ENCODE measurements at places on chromosomes 4 and X.

DNA sequence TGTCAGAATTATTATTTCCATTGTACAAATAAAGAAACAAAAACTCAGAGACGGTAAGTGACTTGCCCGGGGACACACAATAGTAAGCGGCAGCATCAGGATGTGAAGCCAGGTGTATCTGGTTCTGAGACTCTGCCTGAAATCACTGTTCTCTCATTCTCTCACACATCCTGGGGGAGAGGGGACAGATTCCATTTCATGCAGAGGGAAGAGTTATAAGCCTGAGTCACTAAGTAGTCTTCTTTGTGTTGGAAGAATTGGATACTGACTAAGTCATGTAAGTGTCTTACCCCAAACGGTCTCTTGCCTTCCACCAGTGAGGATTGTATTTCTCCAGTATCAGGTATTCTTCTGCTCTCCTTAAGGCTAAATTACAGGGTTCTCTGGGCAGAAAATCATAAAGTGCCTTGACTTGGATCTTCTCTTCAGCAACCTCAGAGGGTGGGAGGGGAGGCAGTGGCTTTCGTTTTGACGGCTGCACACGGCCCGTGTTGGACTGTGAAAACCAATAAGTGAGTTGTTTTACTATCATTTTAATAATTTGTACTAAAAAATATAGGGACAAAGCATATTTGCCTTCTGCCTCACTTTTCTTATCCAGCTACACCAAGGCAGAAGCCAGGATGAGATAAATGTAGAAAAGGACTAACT lies 21.9 kb downstream of the TXK start:
- no peaks in the 10 kb centered on the region for H3K27me3 ChIP-seq
- H3K36me3 ChIP-seq = no peaks in the 10 kb centered on the region
- no peaks in the 10 kb centered on the region for H3K4me1 ChIP-seq
- H3K27ac ChIP-seq = no peak overlapping the region
- DNase-seq = no peak
- no peak overlapping the region for H3K4me3 ChIP-seq

DNA sequence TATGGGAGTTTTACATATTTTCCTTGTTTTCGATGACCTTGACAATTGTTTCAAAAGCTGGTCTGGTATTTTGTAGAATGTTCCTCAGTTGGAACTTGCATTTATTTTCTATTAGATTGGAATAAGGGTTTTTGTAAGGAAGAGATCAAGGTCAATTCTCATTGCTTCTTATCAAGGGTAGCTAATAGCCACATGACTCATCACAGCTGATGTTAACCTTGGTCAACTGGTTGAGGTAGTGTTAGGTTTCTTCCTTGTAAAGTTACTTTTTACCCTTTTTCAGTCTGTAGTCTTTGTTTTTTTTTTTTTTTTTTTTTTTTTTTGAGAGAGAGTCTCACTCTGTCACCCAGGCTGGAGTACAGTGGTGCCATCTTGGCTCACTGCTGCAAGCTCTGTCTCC lies 257.2 kb downstream of the SNCA start:
- DNase-seq = no peak

GRCh38 chr4:142404191-142404611 lies 441.9 kb downstream of the INPP4B start:
- peaks cover 74% of the 10 kb centered on the region for H3K4me1 ChIP-seq
- peak; percentile 82 for DNase-seq
- H3K36me3 ChIP-seq = no peaks in the 10 kb centered on the region
- peak overlapping the region; percentile 88 for H3K27ac ChIP-seq

DNA sequence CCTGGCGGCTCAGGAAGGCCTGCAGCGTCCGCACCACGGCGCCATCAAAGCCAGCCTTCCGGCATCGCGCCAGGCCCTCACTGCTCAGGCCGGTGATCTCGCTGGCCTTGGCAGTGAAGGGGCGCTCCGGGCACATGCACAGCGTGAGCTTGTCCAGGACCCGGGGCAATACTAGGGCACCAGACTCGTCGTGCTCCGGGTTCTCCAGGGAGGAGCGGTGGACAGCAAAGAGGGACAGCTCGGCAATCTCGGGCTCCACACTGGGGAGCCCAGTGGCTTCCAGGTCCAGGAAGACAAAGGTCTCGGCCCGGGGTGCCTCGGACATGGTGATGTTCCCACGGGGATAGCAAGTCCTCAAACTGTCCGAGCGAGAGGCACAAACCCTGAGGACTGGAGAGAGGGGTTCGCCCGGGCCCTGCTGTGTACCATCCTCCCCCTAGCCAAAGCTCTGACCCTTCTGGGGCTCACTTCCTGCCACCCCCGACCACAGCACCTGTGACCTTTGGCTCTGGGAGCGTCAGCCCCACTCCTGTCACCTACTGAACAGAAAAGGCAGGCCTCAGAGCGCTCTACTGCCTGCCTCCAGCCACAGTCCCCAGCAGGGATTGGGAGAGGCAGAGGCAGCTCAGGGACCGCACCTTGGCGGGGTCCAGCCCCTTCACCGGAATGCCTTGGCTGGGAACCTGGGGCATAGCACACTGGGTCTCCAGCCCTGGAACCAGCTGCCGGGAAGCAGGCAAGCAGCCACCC lies 575 bp downstream of the TREX2 start:
- DNase-seq = no peak
- H3K36me3 ChIP-seq = no peaks in the 10 kb centered on the region
- no peaks in the 10 kb centered on the region for H3K27me3 ChIP-seq
- peaks cover 7% of the 10 kb centered on the region for H3K4me1 ChIP-seq

DNA sequence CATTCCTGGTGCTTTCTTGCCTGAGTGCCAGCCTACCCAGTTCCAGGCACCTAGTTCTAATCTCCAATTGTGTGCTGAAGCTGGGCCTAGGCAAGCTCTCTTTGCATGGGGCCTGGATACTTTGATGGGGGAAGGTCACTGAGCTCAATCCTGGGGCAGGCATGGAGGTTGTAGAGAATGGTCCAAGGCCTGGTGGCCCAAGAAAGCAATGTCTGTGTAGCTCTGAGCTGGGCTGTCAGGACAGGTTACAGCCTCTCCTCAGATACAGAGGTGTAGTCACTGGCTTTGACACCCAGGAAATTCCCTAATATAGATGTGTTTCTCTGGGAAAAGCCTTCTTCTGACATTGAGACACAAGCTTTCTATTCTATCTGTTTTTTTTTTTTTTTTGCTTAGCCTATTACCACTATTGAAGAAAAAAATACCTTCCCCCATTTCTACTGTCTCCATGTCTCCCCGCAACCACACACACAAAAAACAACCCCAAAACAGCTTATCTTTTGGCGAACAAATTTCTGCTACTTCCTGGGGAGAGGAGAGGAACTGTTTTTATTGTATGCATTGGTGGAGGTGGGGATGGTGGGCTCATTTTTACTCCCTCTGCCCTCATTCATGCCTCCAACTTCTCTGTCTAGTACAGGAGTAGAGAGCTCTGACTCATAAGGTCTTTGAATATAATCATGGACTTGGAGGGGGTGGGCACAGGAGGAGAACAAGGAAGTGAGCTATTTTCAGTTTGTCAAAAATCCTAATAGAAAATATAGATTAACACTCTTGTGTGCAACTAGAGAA lies 66.7 kb upstream of the DHX15 start:
- H3K4me3 ChIP-seq = no peak overlapping the region
- no peak for DNase-seq
- H3K36me3 ChIP-seq = no peaks in the 10 kb centered on the region
- H3K27me3 ChIP-seq = no peaks in the 10 kb centered on the region
- no peaks in the 10 kb centered on the region for H3K4me1 ChIP-seq

DNA sequence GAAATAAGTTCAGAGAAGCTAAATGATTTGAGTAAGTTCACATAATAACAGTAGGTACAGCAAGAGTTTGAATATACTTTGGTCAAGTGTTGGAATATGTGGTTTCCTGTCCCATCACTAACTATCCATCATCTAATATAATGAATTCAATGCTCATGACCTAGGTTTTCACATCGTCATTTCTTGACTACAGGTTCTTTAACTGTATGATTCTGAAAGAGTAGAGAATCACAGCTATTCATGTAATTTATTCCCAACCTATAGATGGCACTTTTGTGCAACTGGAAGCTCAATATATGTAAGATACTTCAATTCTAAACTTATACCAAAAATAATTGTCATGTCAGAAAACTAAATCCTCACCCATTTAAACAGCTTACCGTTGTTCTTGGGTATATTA lies 53.1 kb downstream of the TIGD2 start:
- no peaks in the 10 kb centered on the region for H3K36me3 ChIP-seq
- H3K27me3 ChIP-seq = no peaks in the 10 kb centered on the region
- no peak overlapping the region for H3K27ac ChIP-seq

DNA sequence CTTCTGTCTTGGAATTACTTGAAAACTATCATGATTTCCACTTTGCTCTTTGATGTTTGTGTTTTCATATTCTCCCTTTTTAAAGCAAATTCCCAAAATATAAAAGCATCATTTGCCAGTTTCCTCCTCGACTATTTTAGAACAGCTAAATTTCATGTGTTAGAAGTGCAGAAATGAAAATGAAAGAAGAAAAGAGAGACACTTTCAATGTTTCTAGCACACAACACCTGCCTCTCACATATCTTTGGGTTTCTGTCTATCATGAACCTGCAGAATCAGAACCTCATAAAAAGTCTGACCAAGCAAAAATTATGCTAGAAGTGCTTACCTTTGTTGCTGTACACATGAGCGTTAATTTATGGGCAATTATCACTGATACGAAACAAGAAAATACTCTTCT lies 1.9 kb upstream of the NEUROG2 start:
- H3K4me3 ChIP-seq = no peak overlapping the region
- H3K4me1 ChIP-seq = no peaks in the 10 kb centered on the region
- H3K36me3 ChIP-seq = no peaks in the 10 kb centered on the region
- H3K27ac ChIP-seq = no peak overlapping the region

GRCh38 chr4:52661966-52662690 lies 3.0 kb upstream of the USP46 start:
- H3K27ac ChIP-seq = no peak overlapping the region
- no peak overlapping the region for H3K4me3 ChIP-seq
- DNase-seq = no peak
- H3K36me3 ChIP-seq = no peaks in the 10 kb centered on the region
- H3K4me1 ChIP-seq = peaks cover 42% of the 10 kb centered on the region
- no peaks in the 10 kb centered on the region for H3K27me3 ChIP-seq

- H3K36me3 ChIP-seq = no peaks in the 10 kb centered on the region
- no peak overlapping the region for H3K27ac ChIP-seq
- peaks cover 5% of the 10 kb centered on the region for H3K4me1 ChIP-seq
- no peaks in the 10 kb centered on the region for H3K27me3 ChIP-seq
- DNase-seq = no peak
Measured at GRCh38 chrX:43961699-43962098, 11.5 kb downstream of the NDP start.

DNA sequence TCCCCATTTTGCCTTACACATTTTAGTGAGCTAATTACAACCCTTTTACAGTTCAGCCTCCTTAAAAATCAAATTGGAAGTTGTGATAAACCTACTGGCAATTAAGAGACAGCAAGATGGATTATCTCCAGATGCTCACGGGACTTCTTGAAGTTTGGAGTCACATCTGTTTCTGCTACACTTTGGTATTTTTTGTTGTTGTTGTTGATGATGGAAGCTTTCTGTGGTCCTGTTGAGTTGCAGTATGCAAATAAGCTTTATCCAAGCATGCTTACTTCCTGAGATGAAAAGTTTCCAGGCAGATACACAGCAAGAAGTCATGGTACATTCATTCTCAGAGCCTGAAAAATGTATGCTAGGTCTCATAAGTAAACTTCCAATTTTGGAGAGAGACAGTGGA lies 670.0 kb upstream of the AMOT start:
- H3K36me3 ChIP-seq = no peaks in the 10 kb centered on the region
- DNase-seq = no peak
- no peak overlapping the region for H3K4me3 ChIP-seq

DNA sequence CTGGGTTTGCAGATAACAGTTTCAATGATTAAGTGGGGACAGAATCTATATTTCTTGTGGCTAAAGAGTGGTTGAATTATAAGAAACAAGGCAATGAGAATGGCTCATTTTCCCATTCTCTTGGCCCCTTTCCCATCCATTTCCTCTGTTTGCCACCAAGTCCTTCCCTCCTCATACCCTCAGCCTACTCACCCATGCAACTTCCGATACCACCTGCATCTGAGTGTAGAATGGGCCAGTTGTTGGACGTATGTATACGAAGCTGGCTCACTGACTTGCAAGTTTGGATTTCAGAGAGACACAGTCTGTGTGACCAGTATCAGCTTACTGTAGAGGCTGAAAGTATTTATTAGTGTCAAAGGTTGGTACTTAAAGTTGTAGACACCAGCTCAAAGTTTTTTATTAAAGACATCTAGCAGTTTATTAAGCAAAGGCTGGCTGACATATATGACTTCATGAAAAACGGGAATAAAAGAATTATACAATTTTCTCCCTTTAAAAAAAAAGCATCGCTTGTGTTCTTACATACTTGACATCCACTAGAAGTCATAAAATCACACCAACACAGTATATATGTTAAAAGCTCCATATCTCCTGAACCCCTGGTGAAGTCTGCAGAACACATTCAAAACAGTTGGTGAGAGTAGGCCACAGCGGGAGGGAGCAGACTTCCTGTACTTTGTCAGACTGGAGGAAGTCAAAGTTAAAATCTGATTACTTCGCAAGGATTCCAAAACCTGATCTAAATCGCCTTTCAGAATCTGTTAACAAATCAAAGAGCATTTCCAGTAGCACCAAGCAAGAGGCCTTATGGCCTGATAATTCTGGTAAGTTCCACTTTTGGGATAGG lies 22.4 kb upstream of the STIM2 start:
- no peaks in the 10 kb centered on the region for H3K27me3 ChIP-seq
- no peak for DNase-seq
- no peaks in the 10 kb centered on the region for H3K36me3 ChIP-seq
- H3K27ac ChIP-seq = no peak overlapping the region

- DNase-seq = no peak
- no peak overlapping the region for H3K27ac ChIP-seq
- H3K4me3 ChIP-seq = no peak overlapping the region
- no peaks in the 10 kb centered on the region for H3K4me1 ChIP-seq
Measured at GRCh38 chrX:97531825-97532224, 648.1 kb downstream of the RPA4 start.

GRCh38 chr4:140609548-140610425 lies 41.0 kb upstream of the UCP1 start:
- H3K27ac ChIP-seq = no peak overlapping the region
- no peaks in the 10 kb centered on the region for H3K27me3 ChIP-seq
- H3K36me3 ChIP-seq = no peaks in the 10 kb centered on the region
- peak; percentile 41 for DNase-seq
- no peak overlapping the region for H3K4me3 ChIP-seq
